ENCODE measurements at places on chromosomes 16 and 17.
A peak's percentile ranks its signal among the peaks of the same experiment; 100 is the strongest.

GRCh38 chr16:7547736-7548135 lies 215.1 kb downstream of the RBFOX1 start:
- DNase-seq: no peak

GRCh38 chr16:17227278-17227677 lies 243.5 kb downstream of the XYLT1 start:
- DNase-seq: peak; percentile 21

DNA sequence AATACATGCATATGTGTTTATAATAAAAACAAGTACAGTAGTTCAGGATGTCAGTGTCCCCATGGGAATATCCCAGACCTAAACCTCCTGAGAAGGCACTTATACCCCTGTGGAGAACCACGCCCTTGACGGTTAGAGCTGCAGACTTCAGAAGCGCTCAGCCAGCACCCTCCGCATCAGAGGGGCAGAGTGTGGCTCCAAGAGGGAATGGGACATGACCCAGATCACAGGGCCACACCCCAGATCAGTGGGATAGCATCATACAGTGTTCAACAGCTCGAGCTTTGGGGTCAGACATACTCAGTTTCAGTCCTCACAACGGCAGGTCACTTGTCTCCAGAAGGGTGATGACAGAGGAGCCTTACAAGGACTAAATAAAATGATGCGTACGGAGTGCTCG lies 45.8 kb upstream of the ZNF423 start:
- DNase-seq: no peak

DNA sequence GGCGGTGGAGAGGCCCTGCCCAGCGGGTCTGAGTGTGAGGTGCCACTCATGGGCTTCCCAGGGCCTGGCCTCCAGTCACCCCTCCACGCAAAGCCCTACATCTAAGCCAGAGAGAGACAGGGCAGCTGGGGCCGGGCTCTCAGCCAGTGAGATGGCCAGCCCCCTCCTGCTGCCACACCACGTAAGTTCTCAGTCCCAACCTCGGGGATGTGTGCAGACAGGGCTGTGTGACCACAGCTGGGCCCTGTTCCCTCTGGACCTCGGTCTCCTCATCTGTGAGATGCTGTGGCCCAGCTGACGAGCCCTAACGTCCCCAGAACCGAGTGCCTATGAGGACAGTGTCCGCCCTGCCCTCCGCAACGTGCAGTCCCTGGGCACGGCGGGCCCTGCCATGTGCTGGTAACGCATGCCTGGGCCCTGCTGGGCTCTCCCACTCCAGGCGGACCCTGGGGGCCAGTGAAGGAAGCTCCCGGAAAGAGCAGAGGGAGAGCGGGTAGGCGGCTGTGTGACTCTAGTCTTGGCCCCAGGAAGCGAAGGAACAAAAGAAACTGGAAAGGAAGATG lies 11.2 kb downstream of the VASN start:
- no peak for DNase-seq

DNA sequence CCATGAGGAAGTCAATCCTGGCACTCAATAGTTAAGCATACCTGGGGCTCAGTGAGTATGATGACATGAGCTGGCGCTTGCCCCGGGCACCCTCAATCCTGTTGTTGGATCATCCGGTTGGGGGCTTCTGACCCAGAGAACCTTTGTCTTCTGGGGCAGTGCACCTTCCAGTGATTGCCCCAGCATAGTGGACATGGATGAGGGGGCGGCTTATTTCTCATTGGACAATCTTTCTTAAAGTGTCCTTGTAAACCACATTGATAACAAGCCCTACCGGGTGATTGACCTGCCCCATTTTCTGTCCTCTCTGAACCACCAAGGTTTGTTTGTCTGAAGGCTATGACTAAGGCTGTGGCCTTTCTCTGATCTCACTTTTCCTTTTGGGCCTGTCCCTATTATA lies 18.2 kb downstream of the IGSF6 start:
- DNase-seq: no peak

DNA sequence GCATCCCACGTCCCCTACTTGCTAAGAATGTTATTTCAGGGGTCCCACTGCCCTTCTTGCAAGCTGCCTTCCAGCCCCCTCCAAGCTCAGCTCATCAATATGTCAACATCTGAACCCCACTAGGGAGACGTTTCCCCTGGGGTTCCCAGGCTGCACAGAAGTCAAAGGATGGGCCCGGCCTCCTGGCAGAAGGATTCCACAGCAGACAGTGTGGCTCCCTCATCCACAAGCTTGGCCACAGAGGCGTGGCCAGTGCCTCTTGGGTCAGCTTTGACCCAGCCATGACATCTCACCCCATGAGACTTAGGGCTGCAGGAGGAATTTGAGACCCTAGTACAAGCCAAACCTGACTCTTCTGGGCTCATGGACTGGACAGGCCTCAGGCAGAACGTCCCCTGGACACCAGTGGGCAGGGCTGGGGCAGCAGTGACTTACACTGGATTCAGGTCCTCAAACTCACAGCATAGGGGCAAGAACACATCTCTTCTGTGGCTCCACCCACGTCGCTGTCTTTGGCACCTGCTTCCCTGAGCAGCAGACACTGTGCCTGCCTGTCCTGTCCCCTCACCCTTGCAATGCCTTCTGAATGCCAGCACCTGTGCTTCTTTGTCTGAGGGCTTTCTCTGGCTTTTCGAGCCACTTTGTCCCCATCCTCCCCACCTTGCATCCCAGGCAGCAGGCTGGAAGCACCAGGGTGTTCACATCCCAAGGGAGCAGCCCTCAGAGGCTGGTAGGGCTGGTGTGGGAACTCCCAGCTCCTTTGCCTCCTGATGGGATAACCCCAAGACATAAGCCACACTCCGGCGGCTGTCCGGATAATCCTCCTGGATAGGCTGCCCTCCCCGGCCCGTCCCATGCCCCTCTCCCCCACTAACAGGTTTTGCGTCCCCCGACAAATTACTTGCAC lies 56.0 kb upstream of the ENPP7 start:
- DNase-seq: no peak

GRCh38 chr16:81765111-81765919 lies 13.8 kb upstream of the PLCG2 start:
- no peak for DNase-seq

DNA sequence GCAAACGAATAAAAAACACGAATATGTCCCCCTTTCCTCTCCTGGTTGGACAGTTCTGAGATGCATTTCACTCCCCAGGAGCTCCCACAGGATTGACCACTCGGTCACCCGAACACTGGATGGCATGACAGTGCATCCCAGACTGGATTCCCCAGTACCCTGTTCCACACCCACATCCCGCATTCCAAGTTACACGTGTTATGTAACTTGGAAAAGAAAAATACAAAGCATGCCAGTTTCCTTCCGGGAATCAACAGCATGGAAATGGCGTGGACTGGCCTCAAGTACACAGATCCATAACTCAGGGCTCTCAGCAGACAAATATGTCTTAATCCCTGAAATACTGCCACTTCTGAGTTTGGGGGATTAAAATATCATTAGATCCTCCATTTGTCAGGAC lies 12.6 kb upstream of the KLHL36 start:
- no peak for DNase-seq

GRCh38 chr17:17320911-17321220 lies 17.7 kb downstream of the NT5M start:
- no peak for DNase-seq

DNA sequence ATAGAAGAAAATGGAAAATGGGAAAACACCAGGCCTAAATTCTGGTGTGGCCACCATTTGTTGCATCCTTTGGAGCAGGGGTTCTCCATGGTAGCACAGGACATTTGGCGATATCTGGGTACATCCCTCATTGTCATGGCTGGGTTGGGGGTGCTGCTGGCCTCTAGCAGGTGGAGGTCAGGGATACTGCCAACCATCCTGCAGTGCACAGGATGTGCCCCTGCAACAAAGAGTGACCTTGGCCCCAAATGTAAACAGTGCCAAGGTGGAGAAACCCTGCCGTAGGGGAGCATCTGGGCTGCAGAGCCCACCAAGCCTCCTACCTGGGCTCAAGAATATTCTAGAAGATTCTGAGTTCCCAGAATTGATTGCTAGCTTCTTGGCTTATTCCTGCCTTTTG lies 27.5 kb downstream of the NKD1 start:
- no peak for DNase-seq

DNA sequence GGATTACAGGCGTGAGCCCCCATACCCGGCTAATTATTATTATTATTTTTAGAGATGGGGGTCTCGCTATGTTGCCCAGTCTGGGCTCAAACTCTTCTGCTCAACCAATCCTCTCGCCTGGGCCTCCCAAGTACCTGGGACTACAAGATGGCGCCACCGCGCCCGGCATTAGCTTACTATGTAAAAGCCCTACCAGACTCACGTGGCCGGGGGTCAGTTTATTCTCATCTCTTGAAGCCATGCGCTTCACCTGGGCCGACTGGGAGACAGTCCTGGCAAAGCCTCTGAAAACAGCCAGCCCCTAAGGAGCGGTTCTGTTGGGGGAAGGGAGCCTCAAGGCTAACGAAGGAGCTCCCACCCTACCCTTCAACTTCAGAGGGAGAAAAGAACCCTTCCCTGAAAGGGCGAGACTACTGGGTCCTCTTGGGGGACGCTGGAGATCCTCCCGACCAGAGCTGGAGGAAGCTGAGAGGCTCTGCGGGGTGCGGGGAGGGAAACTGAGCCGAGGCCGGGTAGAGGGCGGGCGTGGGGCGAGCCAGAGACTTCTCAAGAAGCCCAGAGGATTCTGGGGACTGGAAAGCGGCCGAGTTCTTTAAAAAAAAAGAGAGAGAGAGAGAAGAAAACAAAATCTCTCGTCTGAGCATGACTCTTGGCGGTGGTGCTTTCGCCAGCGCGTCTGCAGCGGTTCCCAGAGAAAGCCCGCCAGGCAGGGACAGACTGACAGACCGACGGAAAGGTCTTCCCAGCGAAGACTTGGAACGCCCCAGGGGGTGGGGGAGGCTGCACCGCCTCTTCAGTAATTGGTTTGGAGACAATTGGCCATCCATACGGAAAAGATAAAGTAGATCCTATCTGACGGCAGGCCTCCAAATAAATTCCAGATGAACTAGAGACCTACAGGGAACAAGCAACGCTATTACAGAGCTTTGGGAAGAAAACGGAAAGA lies 5.6 kb upstream of the TUBG2 start:
- DNase-seq: no peak

- DNase-seq: peak; percentile 96
These were observed at the start of gene IFI35 for GRCh38 chr17:43006639-43007551. TSS of gene IFI35 (plus strand) at chr17:43006784. CDS start at chr17:43006948, 164 bp downstream.

GRCh38 chr17:75645501-75645888 lies 12.3 kb downstream of the SMIM5 start:
- peak; percentile 92 for DNase-seq

- no peak for DNase-seq
These were observed 36.9 kb downstream of the SNTB2 start for GRCh38 chr16:69223882-69224281.

DNA sequence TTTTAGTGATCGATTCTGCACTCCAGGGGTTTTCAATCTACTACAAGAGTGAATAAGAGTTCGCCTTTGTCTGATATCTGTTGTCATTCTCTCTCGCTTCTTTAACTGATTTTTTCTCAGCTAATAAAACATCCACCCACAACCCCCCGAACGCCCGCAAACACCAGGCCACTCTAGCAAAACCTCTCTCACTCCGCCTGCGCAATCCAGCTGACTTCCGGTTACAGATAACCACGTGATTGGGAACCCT lies 338 bp upstream of the RPL19 start:
- no peak for DNase-seq

DNA sequence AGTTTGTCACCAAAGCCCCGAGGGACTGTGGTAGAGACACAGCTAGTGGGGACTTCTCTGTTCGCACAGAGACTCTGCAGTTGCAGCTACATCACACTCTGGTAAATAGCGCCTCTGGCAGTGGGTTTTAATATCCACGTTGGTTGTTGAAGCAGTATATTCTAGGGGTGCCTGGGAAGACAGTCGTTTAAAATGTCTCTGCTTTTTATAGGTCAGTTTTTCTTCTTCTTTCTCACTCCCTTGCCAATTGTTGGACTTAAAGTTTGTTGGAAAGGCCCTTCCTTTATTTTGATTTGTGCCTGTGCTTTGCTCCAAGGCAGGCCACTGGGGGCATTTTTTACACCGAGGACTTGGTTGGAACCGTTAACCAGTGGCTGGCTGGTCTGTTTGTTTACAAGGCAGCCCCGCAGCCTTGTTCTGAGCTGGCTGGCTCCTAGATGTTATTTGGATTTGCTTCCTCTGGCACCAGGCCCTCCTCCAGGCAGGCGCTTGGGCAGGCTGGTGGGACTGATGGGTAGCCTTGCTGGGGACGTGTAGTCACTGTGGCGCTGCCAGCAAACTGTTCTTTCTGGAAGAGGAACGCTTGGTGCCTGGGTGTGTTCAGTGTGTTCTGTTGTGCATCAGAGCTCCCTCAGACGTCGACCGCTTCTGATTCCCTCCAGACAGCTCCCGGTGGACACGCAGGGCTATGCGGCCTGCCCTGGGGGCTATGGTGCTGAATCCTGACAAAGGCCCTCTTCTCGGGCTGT lies 218.2 kb upstream of the CHMP6 start:
- no peak for DNase-seq

DNA sequence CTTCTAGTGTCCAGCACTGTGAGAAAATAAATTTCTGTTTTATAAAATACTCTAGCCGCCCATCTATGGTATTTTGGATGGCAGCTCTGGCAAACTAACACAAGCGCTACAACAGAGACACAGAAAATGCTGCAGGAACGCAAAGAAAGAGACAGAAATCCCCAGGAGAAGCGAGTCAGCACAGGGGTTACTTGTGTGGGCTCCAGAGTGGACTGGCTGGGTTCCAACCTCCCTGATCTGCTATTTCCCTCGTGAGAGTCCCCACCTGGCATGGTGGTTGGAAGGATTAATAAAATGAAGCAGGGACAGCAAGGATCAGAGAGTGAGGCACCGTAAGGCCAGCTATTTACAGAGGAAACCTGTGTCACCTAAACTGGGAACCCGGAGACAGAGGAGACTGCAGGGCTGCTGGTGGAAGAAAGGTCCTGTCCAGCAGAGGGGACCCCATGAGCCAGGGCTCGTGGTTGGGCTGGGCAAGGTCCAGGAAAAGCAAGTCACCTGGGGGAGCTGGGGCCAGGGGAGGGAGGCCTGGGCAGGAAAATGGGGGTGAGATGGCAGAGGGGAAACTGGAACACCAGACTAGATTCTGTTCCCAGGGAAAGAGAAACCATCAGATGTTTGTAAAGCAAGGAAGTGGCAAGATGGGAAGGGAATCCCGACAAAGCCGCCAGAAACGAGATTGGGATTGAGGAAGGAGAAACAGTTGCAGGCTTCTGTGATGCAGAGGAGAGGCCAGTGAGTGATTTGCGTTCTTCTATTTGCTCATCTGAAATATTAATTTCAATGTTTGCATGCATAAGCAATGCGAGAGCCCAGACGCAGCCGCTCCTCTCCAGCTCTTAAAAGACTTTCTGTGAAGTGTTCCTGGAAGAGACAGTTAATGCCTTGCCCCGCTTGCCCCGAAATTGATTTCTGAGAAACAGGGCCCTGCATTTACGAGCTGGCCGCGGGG lies 63.0 kb upstream of the TEKT3 start:
- no peak for DNase-seq

DNA sequence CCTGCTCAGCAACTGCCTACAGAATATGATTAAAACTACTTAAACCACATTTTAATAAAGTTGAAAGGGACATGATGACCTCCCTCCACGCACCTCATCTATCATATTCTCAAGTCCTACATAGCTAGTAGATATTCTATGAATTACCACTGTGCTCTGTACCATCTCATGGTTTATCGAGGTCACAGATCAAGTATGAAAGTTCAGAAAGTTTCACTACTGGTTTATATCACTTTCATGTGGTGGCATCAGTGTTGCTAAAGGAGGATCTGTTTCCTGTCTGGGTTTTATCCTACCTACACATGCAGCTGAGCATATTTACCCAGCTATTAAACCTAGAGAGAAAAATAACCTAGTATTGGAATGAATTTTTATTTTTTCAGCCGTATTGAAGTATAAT lies 214.9 kb upstream of the MON1B start:
- DNase-seq: no peak

- no peak for DNase-seq
These were observed 2.6 kb upstream of the TSPOAP1 start for GRCh38 chr17:58330997-58331814.
